Stimulated activated CD4-positive, alpha-beta T cell treated with anti-CD3 and anti-CD28 coated beads, TNF-alpha, amount 100 ng/mL, for 1 hour (primary cell): ENCODE measurements at places on chromosomes 4 and X.
A peak's percentile ranks its signal among the peaks of the same experiment; 100 is the strongest.

GRCh38 chrX:123357941-123358340 lies 173.9 kb downstream of the GRIA3 start:
- DNase-seq, result no peak

- no peak for DNase-seq
Measured at GRCh38 chr4:169823685-169824084, 65.9 kb upstream of the HPF1 start.

DNA sequence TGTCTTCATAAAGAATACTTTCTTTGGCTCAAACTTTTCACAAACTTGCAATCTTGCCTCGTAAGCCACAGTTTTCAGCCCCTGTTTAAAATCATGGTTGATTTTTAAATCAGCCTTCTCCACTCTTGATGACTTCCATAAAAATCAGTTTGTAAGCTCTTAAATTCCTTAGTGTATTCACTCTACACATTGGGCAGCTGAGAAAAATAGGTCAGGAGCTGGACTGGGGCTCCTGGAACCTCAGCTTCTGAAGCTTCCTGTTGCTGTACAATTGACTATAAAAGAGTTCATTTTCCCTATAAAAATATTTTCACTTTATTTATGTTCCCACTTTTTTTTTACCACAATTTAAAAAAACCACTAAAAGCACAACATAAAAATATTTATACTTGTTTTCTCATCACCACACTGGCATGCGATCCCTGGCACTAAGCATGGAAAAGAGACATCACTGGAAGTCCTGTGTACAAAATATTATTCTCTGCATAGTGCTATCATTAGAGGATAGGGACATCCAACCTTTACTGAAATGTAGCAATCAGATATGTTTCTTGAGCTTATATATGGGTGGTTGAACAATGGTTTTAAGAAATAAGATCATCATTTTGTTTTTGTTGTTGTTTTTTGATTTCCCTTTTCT lies 345.7 kb downstream of the FBXO8 start:
- no peak for DNase-seq

GRCh38 chr4:104064646-104065577 lies 345.1 kb upstream of the TACR3 start:
- DNase-seq, result no peak

DNA sequence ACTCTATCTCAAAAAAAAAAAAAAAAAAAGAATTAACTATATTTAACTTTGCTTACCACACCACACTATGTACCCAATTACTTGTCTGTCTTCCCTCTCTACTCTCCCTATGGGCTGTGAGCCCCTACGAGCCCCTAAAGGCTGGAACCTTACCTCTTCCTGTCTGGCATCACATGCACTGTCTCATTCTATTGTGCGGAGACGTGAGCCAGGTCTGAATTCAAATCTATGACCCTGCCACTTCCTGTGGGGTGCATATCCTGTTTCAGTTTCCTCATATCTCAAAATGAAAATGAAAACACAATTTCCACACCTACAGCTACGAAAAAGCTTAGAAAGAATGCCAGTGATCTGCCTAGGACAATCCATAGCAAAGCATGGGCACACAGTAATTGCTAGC lies 42.9 kb upstream of the HS3ST1 start:
- DNase-seq, result peak; percentile 17

- no peak for DNase-seq
Measured at GRCh38 chr4:173485164-173485563, 44.9 kb downstream of the HAND2 start.

- DNase-seq, result no peak
Measured at GRCh38 chr4:56086073-56086541, 137.4 kb downstream of the CEP135 start.

DNA sequence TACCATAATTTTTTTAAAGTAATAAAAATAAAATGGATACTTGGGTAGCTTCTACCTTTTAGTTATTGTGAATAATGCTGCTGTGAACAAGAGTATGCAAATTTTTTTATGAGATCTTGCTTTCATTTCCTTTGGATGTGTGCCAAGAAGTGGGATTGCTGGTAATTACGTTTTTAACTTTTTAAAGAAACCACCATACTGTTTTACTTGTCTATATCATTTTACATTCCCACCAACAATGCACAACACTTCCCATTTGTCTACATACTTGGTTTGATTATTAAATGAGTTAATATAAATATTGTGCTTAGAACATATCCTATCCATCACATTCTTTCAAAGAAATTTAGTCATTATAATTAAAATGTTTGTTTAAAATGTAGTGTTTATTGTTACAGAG lies 3.9 kb upstream of the SULT1B1 start:
- DNase-seq, result no peak

DNA sequence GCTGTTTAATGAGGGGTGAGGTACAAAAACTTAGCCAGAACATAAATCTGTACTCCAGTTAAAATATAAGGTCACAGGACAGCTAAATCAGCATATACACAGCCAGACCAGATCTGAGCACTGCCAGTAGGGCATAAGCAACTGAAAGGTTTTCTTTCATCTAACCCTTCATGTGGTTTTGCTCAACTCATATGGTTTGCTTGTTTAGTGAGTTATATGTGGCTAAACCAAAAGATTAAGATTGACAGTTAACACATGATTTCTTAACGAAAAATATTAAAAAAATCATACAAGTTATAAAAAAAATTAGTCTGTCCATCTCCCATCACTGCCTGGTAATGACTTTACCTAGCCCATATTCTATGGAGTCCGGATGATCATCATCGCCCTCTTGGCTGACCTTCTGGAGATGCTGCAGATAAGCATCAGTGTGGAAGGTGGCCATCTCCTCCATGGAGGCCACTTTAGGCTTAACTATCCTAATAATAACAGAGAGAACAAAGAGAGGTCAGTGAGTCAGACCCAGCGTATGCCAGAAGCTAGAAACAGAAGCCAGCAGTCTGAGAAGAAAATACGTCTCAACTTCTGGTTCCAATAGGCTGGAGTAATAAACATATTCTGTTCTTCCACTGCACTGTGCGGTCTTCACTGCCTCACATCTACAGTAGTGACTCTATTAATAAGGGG lies 4.1 kb downstream of the HDAC8 start:
- DNase-seq, result no peak

GRCh38 chr4:15352524-15352923 lies 75.3 kb upstream of the C1QTNF7 start:
- DNase-seq, result no peak

- no peak for DNase-seq
Measured at GRCh38 chr4:77662396-77662795, 56.8 kb downstream of the CXCL13 start.

DNA sequence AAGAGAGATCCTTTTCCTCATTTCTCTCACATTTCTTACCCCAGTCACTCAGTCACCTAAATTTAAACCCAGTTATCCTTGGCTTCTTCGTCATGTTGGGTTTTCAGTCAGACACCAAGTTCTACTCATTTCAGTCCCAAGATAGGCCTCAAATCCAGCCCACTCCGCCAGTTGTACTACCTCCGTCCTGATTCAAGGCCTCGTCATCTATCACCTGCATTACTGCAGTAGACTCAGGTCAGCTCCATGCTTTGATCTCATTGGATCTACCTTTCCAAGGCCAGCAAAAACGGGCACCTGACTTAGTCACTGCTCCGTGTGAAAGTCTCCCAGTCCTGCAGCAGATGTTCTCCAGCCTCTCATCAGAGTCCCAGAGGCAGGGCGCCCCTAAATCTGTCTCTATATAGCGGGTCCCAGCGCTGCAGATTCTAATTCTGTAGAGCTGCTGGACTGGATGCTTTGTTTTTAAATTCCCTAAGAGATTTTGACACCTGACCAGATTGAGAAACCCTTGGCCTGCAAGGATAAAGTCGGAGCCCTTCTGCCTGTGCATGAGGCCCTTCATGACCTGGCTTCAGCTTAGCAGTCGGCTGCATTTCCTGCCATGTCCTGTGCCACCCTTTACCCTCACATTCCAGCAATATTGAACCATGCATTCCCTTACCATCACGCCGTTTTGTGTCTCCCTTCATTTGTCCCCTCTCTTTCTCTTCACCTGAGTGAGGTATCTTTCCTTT lies 53.7 kb downstream of the ZFX start:
- no peak for DNase-seq

- no peak for DNase-seq
Measured at GRCh38 chr4:5883916-5884315, 9.0 kb downstream of the CRMP1 start.

- no peak for DNase-seq
Measured at GRCh38 chrX:23317799-23318724, 16.6 kb upstream of the PTCHD1 start.
